Ovary (tissue), 10 donors: ENCODE measurements at places on chromosomes 12 and 14.

- DNase-seq: no peak
These were observed 501.0 kb downstream of the RERGL start for GRCh38 chr12:17588968-17589367.

- peak; percentile 47 for DNase-seq
These were observed 117.7 kb upstream of the C14orf180 start for GRCh38 chr14:104461676-104462449.

DNA sequence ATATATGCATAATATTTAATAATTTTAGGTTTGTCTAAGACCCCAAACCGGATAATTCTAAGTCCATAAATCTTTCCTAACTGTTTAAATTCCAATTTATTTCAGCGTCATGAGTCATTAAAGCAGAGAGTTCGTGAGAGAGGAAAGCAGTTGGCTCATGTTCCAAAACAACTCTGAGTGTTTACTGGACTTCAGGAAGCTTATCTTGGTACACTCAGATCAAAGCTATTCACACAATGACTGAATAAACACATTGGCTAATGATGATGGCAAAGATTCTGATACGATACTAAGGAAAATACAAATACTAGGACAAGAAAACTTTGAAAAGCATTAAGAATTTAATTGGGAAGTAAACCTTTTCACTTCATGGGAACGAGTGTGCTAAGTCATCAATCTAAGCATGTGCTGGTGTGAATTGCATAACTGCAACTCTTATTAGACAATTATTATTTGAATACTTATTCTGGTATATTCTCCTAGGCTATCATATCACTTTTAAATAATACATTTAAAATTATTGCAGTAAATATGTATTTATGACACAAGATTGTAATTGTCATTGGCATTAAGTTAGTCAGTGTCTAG is 34.8 kb upstream of the CLEC14A start:
- DNase-seq: no peak

- no peak for DNase-seq
These were observed 631.7 kb downstream of the VRK1 start for GRCh38 chr14:97428808-97429440.

- DNase-seq: no peak
These were observed 32.5 kb downstream of the PSMC1 start for GRCh38 chr14:90288651-90289355.

DNA sequence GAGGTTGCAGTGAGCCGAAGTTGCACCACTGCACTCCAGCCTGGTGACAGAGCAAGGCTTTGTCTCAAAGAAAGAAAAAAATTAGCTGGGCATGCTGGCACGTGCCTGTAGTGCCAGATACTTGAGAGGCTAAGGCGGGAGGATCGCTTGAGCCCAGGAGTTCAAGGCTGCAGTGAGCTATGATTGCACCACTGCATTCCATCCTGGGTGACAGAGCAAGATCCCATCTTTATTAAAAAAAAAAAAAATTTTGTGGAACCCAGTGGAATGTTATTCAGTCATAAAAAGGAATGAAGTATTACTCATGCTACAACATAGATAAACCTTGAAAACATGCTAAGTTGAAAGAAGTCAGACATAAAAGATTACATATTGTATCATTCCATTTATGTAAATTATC is 8.3 kb upstream of the ERBB3 start:
- DNase-seq: no peak

DNA sequence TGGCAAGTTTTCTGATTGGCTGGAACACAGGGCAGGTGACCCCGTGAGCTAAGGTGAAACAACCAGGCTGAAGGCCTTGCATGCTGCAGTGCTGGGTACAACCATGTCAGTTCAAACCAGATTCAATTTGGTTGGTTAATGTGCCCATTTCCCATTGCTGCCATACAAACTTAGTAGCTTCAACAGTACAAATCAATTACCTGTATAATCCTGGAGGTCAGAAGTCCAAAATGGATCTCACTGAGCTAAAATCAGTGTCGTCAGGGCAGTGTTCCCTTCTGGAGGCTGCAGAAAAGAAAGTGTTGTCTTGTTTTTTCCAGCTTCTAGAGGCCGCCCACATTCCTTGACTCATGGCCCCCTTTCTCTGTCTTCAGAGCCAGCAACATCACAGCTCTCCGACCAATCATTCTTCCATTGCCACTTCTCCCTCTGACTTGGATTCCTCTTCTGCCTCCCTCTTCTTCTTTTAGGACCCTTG is 221.7 kb downstream of the ZFP36L1 start:
- no peak for DNase-seq

DNA sequence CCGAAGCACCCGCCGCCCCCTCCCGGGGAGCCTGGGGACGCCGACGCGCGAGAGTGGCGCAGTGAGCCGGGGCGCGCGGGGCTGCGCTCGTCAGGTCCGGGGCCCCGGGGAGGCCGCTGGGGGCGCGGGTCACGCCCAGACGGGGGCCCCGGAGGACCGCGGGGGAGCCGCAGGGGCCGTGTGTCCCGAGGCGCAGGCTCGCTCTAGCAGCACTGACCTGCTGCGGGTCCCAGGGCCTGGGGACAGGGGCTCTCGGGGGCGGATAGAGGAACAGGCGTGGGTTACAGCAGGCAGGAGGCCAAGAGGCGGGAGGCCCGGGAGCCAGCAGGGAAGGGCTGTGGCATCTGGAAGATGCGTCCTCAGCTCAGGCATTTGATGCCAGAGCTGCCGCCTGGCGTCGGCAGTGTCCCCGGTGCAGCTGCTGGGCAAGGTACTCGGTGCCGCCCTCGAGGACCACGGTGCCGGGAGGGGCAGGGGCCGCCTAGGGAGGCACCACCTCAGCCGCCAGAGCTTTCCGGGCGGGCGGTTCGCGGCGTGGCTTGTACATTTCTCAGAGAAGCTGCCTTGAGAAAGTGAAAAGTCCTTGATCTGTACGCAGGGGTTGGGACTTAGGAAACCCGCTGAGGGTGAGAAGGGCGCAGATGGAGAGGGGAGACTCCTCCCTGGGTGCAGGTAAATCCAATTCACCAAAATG is 1.2 kb downstream of the WNT5B start:
- DNase-seq: peak; percentile 54

DNA sequence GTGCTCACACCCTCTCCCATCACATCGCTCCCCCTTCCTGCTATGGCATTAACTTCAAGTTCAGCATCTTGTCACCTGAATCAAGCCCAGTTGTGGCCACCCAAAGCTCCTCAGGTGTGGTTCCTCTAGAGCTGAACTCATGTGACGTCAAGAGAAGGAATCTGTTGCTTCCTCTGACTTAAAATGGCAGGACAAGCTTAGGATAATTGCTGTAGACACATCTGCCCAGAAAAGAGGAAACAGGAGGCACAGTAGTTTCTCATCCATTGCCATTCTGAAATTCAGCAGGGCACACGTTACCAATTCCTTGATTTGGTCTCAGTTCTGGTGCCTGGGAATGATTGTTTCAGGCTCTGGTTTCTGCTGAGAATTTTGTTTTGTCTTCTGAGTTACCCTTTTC is 52.1 kb downstream of the RCOR1 start:
- no peak for DNase-seq

GRCh38 chr12:102745971-102746600 is 171.0 kb downstream of the PAH start:
- DNase-seq: no peak

DNA sequence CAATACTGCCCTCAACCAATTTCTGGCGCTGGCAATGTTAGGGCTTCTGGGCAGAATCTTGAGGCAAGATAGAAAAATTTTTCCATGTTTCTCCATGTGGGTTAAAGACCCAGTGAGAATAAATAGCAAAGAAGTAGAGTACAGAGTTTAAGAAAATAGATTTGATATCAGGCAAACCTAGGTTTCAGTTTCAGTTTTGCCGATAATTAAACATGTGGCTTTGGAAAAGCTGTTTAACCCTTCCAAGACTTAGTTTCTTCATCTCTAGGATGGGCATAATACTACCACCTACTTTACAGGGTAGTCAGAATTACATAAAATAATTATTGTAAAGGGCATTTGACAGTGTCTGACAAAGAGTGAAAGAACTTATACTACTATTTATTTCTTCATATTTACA is 360.4 kb downstream of the PCNX1 start:
- DNase-seq: no peak

DNA sequence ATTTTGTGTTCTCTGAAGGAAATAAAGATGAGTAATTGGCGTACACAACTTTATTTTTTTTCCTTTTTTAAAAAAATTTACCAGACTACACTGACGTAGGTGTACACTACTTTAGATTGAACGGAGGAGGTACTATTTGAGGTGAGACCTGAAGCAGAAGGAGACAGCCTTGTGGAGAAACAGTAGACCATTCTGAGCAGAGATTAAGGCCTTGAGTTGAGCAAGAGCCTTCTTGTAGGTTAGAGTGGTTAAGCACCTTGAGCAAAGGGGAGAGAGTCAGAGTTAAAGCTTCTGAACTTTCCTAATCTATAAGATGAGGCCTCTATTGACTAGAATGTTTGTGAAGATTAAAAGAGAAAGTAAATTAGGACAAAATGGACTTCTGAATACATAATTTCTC is 2.5 kb downstream of the LEMD3 start:
- DNase-seq: no peak

GRCh38 chr12:11321980-11322379 is 11.7 kb upstream of the PRB4 start:
- no peak for DNase-seq

DNA sequence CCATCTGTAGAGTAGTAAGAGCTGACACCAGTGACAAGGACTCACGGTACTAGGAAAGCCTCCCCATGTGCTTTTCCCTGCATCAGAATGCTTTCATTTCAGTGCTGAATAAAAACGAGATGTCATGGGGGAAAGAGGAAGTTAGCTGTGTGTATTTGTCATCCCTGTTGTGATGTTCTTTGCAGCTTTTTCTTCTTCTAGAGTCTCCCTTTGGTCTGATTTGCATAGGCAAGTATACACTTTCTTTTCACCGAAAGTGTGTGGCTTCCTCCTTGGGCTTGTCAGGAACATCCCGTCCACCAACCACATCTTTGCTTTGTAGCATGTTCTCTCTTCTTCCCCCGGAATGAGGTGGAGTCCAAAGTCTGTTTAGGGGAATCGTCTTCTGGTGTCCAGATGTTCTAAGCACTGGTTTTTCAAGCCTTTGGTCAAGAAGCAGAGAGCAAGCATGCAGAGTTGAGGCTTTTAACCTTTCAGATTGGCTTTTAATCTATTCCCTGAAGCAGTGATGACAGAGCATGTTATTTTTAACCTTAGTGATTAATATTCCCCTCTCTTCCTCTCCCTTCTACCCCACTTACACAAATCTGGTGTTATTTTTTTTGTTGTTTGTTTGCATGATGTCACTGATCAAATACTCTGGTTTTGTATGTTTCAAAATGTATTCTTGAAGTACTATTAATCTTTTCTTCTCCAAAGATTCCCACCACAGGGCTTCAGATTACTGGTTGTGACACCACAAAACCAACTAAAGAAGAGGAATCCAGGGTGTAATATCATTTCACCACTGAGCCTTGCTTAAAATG is 163.4 kb downstream of the SAMD4A start:
- no peak for DNase-seq

- no peak for DNase-seq
These were observed 70.6 kb downstream of the IFT43 start for GRCh38 chr14:76056128-76056527.

DNA sequence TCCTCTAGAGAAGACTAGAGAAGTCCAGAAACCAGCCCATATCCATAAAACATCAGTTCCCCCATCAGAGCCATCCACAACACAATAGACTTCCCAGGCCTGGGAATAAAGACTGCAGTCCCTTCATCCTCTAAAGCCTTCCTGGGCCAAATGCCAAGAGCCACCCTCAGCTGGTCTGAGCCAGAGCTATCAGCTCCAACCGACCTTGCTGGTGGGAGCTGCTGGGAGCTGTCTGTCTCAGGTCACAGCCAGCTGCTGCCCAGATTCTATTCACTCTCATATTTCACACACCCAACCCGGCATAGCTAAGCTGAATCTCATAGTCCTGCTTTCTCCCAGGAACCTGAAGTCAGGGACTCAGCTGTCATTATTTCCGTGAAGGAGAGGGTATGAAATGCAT is 10.9 kb upstream of the TFCP2 start:
- no peak for DNase-seq

DNA sequence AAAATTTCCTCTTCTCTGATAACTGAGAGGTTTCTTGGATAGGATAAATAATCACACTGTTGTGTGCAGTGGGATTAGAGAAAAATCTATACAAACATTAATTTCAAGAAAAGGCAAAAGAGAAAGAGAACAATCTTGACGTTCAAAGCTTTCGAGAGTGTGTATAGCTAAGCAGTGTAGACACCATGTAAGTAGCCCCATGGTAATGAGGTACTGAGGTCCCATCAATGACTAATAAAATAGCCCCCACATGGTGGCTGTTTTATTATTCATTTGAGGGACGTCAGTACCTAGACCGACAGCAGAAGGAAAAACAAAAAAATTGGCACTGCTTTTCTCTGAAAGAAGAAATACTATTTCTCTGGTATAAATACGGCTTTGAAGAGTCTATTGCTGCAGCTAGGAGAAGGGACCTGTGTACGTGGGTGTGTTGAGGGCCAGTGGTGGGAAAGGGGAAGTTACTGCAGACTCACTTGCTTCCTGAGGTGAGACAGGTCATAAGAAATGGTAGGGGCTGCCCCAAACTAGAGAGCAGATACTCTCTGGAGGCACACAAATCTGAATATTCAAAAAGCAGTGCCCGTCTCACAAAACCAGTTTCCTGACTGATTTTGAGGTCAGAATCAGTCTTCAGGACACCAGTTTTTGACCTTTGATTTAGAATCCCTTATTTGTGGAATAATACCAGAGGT is 339.8 kb downstream of the EMP1 start:
- DNase-seq: no peak

DNA sequence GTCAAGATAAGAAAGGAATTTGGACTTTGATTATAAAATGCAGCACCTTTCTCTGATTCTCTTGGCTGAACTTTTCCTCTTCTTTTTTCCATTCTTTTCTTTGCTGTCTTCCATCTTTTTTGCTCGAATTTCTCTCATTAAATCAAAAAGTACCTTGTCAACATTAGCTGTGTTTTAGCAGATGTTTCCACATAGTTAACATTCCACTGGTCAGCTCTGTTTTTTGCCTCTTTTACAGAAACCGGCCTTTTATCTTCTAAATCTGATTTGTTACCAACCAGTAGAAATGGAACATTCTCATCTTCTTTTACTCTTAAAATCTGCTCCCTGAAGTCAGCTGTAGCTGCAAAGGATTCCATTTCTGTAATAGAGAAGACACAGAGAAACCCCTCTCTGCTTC is 71.1 kb upstream of the SYT1 start:
- DNase-seq: no peak

GRCh38 chr12:28539691-28540323 is 349.6 kb downstream of the CCDC91 start:
- no peak for DNase-seq

DNA sequence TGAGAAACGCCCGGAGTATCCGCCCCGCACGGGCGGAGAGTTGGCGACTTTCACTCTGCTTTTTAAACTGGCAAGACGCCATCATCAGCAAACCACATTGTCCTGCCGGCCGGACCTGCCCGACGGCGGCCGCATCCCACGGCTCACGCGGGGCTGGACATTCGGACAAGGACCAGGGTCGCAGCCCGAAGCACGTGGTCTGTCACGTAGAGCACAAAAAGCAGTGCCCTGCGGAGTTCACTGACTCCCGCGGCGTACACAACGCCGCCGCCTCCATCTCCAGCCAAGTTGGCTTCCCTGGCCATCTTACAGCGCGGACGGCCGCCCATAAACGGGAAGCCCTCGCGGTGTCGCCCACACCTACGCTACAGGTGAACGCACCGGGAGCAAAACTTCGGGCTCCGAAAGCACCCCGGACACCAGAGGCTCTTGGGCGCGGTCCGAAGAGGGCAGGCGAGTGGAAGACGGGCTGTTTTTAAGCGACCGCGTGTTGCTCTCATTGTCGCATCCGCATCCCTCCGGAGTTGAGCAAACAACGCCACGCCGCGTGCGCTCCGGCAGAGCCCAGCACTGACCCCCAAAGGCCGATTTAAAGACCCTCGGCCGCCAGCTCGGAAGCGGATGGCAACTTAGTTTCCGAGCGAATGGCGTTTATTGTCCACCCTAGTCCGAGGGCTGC is 966 bp downstream of the SINHCAF start:
- peak; percentile 68 for DNase-seq
